ENCODE measurements at places on chromosomes 3 and 15.

- no peak for DNase-seq
These were observed 107.0 kb upstream of the RORA start for GRCh38 chr15:61336026-61336638.

GRCh38 chr3:148075771-148076716 is 621.7 kb upstream of the AGTR1 start:
- DNase-seq: no peak

- no peak for DNase-seq
These were observed 104.8 kb upstream of the PLSCR5 start for GRCh38 chr3:146709969-146710368.

DNA sequence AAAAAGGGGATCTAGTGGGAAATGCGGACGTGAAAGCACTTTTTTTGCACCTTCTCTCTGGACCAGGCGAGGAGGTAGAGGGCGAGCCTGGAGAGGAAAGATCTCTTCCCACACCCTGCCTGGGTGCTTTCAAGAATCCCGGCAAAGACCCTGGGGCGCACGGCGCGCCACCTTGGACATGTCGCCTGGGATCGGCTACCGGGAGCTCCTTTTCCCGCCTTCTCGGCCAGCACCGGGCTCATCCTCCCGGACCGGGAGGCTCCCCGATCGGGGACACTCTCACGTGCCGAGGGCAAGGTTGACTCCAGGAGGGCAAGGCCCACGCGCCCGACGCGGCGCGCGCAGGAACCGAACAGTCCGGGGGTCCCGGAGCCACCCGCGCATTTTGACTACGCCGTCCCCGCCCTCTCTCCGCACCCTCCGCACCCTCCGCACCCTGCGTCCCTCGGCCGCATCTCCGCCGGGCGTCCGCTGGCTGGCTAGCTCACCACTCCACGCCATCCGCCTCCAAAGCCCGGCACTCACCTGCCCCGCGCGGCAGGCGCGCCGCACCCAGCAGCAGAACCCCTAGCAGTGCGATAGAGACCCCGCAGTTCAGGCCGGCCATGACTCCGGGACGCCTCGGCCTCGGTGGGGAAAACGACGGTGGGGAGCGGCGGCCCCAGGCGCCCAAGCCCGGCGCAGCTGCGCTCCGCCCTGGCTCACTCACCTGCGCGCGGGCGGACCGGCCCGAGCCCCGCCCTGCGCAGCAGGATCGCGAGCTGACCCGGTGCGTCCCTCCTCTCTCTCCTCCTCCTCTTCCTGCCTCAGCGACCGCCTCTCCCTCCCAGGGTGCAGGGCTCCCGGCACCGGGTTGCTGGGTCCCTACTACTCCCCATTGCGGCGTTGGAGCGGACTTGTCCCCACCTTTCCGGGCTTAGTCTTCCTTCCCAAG is at the start of gene CDCP1:
TSS of gene CDCP1 (minus strand) at position 698 of the 934 bp plus-strand sequence. CDS start at position 607, 91 bp downstream.
- no peak for DNase-seq

- no peak for DNase-seq
These were observed 754.4 kb upstream of the GOLIM4 start for GRCh38 chr3:168850109-168850508.

DNA sequence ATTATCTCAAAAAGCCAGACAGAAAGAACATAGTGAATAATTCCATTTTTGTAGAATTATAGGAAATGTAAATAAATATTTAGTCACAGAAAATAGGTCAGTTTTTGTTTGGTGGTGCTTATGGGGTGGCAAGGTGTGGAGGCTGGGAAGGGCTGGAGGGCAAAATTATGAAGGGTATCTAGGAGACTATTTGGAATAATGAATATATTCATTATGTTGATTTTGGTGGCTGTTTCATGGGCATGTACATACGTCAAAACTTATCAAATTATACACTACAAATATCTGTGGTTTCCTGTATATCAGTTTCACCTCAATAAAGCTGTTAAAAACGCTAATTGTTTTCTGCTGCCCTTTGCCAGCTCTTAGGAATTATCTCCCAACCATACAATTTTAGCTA is 298.7 kb upstream of the GOLIM4 start:
- no peak for DNase-seq

DNA sequence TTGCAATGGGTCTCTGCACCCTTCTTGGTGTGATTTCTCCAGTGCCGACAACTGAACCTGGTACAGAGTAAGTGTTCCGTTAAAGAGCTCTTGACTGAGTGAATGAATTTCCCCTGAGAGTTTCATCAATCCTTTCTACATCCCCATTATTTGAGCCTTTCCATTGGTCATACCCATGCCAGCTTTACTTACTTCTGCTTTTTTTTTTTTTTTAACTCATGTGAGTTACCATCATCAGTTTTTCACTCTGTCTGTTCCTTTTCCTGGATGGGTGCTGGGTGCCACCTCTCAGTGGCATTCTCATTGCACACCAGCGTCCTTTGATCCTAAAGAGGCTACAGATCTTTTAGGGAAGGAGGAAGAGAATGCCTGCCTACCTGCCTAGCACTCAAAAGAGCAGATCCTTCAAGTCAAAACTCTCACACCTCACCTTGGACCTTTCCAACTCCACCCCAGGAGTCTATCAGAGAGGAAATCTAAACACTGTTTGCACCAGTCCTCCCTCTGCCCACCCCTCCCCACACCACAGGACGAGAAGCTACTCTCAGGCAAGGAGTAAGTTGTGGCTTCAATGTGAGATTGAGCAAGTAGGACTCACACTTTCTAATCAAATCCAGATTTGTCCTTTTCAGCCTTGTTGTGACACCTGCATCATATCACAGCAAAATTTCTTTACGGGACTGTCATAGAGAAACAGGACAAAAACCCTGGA is 13.1 kb upstream of the USP3 start:
- no peak for DNase-seq

DNA sequence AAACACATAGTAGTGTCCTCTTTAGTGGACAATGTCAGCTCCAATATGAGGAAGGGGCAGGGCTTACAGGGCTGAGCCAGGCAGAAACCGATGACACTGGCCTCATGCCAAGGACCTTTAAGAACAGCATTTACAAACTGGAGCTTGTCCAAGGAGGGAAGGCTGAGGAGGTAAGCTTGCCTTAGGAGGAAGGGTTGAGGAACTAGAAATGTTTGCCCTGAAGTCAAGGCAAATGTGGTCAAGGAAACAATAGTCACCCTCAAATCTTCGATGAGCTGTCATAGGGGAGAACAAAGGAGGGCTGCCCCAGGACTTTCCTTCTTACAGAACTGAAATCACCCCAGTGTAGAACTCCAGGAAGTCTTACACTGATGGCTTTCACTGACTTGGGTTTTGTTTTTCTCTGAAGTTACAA is 136.4 kb downstream of the LIPC start:
- DNase-seq: no peak

DNA sequence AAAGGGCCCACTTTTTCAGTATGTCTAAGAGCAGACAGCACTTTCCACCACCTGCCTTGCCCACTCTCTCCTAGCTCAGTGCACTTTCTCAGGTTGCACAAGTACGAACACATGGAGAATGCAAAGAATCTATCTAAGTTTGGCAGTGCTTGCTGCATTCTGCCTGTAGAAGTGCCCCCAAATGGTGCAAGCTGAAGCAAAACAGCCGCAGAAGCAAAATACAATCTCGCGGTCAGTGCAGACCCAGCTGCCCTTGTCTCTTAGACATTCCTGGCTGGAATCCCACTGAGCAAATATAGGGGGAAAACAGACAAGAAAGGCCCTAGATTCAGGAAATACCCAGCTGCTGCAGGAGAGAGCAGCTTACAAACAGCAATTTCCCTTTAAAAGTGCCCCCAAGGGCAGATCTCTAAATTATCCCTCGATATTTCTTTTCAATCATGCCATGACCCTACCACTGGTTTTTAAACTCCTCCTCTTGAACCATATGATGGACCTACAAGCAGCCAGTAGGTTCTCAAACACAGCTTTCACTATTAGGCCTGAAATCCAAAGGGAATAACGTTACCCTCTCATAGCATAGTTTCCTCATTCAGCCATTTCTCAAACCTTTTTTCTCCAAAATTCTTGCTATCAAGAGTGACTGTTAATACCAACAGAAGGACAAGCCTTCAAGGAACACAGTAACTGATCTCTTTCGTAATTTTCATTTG is 67.0 kb downstream of the TNIK start:
- no peak for DNase-seq

DNA sequence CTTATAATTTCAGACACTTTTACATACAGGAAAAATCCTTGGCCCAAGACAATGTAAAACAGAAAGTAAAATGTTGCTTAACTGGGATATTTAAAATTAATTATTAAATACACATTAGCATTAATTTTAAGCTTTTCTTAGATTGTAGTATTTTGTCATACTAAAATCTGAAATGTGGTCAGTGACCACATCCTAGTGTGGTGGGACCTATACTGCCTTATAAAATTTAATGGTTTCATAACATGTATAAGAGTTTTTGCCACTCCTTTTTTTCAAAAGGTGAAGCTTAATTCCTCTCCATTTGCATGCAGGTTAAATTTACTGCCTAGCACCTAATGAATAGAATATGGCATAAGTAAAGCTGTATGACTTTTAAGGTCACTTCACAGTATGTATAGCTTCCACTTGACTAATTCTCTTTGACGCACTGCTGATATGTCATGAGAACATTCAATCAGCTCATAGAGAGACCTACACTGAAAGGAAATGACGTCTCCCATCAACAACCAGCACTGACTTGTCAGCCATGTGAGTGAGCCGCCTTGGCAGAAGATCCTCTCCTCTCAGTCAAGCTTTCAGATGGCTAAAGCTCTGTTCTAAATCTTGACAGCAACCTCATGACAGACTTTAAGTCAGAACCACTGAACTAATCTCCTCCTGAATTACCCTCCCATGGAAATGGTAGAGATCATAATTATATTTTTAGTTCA is 847.8 kb downstream of the SI start:
- no peak for DNase-seq

DNA sequence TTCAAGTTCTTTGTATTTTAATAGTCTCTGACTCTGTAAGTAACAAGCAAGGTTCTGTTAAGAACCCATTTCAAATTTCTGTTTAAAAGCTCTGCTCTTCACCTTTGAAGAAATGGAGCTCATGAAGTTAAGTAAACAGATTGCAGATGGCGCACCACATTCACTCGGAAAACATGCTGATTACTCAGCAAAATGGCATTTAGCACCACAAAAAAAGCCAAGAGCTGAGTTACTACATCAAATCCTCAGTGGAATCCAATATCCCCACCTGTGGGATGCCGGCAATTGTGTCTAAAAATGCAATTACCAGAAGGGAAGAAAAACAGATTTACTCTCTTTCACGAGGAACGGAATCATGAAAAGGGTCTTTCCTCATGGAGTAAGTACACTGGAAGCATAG is 758.0 kb downstream of the NTRK3 start:
- no peak for DNase-seq

DNA sequence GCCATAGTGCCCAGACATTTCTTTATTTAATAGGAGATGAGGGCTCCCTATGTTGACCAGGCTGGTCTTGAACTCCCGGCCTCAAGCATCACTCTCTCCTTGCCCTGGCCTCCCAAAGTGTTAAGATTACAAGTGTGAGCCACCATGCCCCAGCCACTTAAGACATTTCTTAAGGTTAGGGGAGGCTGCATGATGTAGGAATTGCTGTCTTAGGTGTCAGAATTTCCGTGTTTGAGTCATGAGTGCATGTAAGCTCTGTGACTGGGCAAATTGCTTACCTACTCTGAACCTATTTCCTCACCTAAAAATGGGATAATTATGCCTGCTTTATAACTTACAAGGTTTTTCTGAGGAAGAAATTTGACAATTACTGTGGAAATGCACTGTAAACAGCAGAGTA is 34.2 kb upstream of the SIAH2 start:
- no peak for DNase-seq

DNA sequence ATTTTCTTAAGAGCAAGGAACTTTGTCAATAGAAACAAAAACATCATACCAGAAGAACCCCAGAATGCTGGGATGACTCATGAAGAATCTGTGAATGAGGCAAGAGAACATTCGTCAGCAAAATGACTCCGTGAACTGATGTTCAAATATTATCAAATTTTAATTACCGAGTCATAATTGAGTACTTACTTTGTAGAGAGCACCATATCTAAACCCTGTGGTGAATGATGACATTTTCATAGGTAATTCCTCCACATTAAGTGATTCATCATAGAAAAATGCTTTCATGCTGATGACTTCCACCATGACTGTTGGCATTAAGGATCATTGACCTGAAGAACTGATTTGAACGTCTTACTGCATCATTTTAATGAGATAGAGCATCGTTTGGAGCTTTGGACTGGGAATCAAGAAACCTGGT is 56.3 kb downstream of the PPARG start:
- no peak for DNase-seq

- DNase-seq: no peak
These were observed 104.1 kb upstream of the TNFAIP8L3 start for GRCh38 chr15:51198701-51199232.

DNA sequence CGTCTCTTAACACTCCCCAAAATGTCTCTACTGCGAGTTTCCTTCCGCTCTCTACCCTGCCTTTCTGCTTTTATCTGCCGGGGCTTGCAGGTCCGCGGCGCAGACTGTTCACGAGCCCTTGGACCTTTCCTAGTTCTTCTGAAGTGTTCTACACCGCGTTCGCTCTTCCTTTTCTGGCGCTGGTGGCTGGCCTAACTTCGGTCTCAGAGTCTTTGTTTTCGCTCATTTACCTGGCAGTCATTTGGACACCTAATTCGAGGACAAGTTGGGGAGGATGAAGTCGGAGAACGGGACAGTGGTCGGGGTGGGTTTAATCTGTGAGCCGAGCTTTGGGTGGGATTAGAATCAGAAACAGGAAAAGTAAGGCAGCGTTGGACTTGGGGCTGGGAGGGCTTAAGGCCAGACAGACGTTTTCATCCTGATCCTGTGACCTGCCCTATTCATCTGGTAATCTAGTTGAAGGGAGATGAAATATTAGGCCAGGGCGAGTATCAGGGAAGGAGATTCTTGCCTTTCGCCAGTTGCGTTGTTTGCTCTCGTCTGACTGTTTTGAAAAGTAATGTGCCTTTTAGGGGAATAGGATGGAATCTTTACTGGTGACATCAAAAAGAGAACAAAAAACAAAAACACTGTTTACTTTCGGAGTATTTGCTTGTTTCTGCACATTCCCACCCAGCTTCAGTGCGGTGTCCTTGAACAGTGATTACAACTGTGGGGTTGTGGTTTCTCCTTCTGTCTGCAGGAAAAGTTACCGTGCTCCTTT is 1.8 kb downstream of the DIPK2A start:
- DNase-seq: peak; percentile 2

GRCh38 chr3:140510303-140510861 is 167.5 kb upstream of the TRIM42 start:
- no peak for DNase-seq

GRCh38 chr15:77810130-77810571 is 177.4 kb upstream of the LINGO1 start:
- no peak for DNase-seq

DNA sequence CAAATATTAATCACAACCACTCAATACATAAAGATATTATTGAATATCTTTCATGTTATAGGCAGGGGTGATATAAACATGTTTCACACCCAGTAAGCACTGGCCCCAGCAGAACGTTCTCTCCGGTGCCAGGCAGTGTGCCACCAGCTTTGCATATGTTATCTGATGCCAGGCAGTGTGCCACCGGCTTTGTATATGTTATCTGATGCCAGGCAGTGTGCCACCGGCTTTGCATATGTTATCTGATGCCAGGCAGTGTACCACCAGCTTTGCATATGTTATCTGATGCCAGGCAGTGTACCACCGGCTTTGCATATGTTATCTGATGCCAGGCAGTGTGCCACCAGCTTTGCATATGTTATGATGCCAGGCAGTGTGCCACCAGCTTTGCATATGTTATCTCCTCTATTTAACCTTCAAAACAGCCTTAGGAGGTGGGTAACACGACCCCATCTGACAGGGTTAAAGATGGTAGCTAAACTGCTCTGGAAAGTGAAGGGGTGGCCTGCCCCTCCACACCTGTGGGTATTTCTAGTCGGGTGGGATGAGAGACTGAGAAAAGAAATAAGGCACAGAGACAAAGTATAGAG is 6.9 kb downstream of the MUC20 start:
- DNase-seq: no peak

- no peak for DNase-seq
These were observed 34.7 kb downstream of the RPL22L1 start for GRCh38 chr3:170835336-170835735.

Data from activated CD4-positive, CD25-positive, alpha-beta regulatory T cell (primary cell).